Posterior cingulate gyrus (tissue), 11 donors: ENCODE measurements at places on chromosomes 2 and 18.

DNA sequence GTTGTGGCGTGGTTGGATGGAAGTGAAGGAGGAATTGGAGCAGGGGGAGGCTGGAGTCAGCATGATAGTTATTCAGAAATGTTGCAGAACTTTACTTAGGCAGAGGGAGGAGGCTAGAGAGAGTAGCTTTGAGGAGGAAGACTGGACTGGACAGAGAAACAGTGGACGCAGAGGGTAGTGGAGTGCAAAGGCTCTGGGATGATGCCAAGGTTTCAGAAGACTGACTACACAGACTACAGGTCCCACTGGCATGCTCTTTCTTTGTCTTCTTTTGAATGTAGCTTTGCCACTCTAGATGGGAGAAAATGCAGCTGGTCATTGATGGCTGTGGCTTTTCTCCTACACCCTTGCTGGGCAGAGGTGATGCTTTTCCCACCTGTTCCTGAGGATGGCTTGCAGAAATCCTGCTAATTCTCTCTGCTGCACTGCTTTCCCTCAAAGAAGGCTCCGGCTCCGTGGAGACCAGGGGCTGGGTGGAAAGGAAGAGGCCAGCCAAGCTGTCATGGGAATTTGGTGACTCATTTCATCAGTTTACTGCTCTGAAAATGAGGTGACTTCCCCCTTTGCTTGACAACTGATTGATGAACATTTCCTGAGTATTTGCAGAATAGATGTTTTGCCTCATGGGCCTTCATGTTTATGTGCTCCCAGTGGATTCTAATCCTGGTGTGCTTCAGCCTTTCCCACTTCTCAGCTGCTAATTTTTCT is 42.4 kb downstream of the MEIS1 start:
- DNase-seq = no peak

GRCh38 chr2:24058564-24059271 is 9.2 kb downstream of the FKBP1B start:
- DNase-seq = no peak

DNA sequence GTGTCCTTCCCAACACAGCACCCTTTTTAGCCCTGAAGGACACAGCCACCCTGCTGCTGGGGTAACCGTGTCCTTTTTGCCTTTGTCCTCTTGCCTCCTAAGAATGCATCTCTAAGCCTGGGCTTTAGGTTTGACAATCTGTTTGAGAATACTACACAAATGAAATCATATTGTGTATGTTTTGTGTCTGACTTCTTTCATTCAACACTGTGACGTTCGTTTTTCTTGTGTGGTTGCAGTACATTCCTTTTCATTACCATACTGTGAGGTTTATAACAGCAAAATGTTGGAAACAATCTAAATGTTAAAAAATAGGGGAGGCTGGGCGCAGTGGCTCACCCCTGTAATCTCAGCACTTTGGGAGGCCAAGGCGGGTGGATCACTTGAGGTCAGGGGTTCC is 11.2 kb downstream of the ASPRV1 start:
- DNase-seq = no peak

DNA sequence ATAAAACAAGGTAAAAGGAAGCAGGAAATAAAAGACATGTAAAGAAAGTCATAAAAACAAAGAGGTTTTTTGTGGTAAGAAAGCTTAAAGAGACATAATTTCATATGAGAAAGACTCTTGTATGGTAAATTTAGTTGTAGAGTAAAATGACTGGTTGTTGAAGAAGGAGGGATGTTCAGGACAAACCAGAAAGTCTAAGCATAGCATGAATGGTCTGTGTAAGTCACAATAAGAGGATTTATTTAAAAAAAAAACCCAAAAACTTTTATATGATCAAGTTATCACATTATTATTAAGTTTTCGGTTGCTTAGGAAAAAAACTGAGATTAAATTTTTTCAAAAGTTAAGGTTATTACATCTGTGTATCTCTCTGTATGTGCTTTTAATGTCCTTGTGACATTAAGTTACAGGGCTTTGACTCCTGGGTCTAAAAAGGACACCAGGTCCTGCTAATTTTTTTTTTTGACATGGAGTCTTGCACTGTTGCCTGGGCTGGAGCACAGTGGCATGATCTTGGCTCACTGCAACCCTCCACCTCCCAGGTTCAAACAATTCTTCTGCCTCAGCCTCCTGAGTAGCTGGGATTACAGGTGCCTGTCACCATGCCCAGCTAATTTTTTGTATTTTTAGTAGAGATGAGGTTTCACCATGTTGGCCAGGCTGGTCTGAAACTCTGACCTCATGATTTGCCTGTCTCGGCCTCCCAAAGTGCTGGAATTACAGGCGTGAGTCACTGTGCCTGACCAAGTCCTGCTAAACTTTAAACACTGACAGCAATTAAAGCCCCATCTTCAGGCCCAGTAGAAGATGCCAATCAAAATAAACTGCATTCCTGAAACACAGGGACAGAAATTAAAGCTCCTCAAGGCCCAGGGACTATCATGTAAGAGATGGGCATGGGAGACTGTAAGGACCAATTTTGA is 14.2 kb upstream of the OXER1 start:
- no peak for DNase-seq

GRCh38 chr2:133377021-133377481 is 191.2 kb downstream of the NCKAP5 start:
- DNase-seq = no peak
